ENCODE measurements at places on chromosomes 13 and 19.

GRCh38 chr19:1047696-1048147 is 7.8 kb downstream of the ABCA7 start:
- DNase-seq, result no peak

- DNase-seq, result no peak
These were observed 116.2 kb upstream of the FNDC3A start for GRCh38 chr13:48859272-48860105.

GRCh38 chr13:61777271-61777670 is 361.6 kb upstream of the PCDH20 start:
- DNase-seq, result peak; percentile 21

- DNase-seq, result no peak
These were observed 1.0 kb upstream of the BCAM start for GRCh38 chr19:44807652-44808462.

DNA sequence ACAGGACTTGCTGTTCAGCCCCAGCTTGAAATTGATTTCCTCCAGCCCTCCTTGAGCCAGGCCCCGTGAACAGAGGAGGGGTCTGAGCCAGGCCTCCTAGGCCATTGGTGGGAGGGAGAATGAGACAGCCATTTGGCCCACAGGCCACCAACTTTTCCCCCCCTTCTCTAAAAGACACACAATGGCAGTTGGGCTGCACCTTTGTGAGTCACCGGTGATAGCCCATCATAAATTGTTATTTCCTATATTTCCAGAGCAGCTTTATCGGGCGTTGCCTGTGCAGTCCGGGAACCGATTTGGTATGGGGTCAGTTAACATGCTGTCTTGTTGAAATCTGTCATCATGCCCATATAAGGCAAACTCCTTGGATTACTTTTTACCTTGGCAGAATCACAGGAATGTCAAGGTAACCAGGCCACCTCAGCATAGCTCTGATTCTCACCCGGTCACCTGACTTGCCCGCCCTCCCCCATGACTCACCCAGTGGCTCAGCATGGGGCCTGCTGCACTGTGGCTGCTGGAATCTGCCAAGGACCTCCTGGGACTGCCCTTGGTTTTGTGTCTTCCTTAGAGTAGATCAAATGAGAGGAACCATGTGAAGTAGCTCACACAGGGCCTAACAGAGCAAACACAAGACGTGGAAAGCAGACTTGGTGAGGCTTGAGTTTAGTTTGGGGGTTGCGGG is 36.1 kb downstream of the ACTN4 start:
- DNase-seq, result no peak

GRCh38 chr13:71090990-71091389 is 776.0 kb downstream of the DACH1 start:
- DNase-seq, result no peak

GRCh38 chr19:646779-647565 is 7.3 kb downstream of the FGF22 start:
- DNase-seq, result no peak

- DNase-seq, result peak; percentile 25
These were observed 16.8 kb downstream of the MBD3L2B start for GRCh38 chr19:7004313-7004931.

- DNase-seq, result no peak
These were observed 65.2 kb downstream of the RAP2A start for GRCh38 chr13:97499181-97499580.

DNA sequence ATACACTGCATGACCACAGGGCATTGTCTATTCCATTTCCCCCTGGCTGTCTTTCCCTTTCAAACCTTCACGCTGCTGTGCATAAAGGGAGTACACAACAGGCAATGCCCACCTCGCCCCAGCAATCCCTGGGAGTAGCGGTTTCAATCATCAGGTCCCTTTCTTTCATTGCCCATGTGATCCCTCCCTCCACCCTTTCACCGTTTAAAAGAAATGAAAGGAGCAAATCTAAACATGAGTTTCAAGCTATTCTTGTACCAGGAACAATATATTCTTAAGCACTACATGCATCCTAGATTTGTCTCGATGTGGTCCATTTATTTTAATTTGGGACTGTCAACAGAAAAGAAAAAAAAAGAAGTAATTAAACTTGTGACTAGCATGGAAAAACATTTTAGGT is 123.4 kb upstream of the ARGLU1 start:
- no peak for DNase-seq

DNA sequence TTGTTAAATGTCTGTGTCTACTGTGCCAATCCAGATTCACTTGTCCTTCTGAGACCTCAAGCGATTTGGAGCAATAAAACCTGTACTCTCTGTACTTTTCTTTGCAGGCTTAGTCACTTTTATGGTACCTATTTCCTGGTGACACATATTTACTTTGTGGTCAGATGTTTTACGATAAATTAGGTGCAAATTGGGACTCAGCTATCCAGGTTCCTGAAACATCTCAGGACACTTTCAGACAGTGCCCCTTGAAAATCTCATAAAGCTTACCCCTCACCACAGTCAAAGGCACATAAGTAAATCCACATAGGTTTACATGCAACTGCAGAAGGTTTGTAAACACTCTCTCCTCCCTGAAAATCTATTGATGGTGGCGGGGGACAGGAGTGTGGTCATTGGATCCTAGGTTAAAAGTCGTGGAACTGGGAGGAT is 438.8 kb downstream of the EFNB2 start:
- no peak for DNase-seq

DNA sequence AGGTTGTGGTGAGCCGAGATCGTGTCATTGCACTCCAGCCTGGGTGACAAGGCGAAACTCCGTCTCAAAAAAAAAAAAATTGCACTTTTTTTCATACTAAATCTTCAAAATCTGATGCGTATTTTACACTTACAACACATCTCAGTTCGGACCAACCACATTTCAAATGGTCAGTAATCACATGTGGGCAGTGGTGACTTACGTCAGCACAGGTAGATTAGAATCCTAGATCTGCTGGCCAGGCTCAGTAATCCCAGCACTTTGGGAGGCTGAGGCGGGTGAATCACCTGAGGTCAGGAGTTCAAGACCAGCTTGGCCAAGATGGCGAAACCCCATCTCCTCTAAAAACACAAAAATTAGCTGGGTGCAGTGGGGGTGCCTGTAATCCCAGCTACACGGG is 1.6 kb upstream of the FARSA start:
- DNase-seq, result no peak

- peak; percentile 76 for DNase-seq
These were observed 9.4 kb downstream of the PCDH20 start for GRCh38 chr13:61406275-61406674.

DNA sequence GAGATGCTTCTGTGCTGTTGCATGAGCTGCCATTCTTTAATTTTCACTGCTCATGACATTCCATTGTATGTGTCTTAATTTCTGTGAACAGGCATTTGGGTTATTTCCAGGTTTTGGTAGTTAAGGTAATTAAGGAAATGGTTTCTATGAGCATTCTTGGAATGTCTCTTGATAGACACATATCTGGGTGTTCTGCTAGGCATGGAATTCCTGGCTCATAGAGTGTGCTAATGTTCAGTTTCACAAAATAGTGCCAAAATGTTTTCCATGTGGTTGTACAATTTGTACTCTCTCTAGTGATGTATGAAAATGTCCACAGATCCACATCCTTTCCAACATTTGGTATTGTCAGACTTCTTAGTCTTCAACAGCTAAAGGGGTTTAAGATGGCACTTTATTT is 680.9 kb upstream of the SGCG start:
- no peak for DNase-seq

DNA sequence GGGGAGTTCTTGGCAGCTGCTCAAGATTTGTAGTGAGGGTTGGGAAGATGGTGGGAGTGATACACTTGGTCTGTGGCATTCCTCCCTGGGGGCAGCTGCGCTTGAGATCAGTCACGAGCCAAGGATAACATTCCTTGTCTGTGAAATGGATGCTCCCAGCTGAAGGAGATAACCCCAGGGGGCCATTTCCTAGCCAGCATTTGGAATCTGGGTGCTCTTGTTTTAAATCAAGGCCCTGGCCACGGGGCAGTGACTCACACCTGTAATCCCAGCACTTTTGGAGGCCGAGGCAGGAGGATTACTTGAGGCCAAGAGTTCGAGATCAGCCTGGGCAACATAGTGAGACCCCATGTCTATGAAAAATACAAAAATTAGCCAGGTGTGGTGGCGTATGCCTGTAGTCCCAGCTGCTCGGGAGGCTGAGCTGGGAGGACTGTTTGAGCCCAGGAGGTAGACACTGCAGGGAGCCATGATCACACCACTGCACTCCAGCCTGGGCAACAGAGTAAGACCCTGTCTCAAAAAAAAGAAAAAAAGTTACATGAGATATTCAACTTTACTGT is 4.6 kb downstream of the PKN1 start:
- no peak for DNase-seq

DNA sequence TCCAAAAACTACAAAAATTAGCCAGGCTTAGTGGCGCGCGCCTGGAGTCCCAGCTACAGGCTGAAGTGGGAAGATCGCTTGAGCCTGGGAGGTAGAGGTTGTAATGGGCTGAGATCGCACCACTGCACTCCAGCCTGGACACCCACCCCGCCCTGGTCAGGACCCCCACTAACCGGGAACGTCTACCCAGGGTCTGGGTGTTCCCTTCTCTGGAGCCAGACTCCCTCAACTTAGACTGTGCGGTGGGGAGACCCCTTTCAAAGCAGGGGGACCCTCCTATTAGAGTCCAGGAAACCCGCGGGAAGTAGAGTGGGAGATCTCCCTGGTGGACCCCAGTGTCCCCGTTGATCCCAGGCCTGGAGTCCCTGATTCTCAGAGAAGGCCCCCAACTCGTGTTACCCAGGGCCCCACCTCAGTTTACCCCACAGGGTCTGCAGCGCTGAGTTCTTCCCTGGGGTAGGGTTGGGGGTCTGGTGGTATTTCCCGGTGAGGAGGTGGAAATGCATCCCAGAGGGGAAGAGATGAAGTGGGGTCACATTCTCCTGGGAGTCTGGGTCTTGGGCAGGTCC is 6.1 kb upstream of the ARRDC2 start:
- DNase-seq, result no peak

DNA sequence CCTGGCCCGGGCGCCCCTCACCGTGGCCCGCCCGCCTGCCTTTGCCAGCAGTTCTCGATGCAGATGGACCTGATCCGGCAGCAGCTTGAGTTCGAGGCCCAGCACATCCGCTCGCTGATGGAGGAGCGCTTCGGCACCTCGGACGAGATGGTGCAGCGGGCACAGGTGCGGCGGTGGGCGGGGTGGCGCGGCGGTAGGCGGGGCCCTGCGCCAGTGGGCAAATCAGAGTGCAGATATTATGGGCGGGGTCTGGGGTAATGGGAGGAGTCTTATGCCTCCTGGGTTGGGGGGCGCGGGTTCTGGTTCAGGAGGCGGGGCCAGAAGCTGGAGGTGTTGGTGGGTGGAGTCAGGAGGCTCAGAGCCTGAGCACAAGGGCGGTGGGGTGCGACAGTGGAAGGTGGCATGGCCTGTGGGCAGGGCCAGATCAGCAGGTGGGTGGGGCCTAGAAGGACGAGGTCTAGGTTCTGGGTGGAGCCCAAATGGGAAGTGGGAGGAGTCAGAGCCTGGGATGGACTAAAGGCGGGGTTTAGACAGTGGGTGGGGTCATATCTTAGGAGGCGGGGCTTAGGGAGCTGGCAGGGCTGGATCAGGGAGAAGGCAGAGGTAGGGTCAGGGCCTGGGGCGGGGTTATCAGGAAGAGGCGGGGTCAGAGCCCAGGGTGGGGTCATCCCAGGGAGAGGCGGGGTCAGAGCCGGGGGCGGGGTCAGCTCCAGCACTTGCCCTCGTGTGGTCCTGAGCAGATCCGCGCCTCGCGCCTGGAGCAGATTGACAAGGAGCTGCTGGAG is 5.6 kb downstream of the APC2 start:
- no peak for DNase-seq

DNA sequence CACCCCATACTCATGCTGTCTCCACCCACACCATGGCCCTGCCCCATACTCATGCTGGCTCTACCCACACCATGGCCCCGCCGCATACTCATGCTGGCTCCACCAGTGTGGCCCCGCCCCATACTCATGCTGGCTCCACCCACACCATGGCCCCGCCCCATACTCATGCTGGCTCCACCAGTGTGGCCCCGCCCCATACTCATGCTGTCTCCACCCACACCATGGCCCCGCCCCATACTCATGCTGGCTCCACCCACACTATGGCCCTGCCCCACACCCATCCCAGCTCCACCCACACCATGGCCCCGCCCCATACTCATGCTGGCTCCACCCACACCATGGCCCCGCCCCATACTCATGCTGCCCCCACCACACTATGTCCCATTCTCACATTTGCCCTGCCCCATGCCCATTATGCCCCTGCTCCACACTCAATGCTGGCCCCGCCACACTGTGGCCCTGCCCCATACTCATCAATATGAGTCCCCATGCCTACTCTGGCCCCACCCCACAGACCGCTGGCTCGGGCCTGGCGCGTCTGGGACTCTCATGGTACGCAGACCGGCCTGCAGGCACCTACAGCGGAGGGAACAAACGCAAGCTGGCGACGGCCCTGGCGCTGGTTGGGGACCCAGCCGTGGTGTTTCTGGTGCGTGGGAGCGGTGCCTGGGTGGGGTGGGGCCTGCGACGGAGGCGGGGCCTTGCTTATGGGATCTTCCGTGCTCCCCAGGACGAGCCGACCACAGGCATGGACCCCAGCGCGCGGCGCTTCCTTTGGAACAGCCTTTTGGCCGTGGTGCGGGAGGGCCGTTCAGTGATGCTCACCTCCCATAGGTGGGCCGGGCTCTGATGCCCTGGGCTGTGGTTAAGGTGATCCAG is 3.7 kb upstream of the ARHGAP45 start:
- no peak for DNase-seq

DNA sequence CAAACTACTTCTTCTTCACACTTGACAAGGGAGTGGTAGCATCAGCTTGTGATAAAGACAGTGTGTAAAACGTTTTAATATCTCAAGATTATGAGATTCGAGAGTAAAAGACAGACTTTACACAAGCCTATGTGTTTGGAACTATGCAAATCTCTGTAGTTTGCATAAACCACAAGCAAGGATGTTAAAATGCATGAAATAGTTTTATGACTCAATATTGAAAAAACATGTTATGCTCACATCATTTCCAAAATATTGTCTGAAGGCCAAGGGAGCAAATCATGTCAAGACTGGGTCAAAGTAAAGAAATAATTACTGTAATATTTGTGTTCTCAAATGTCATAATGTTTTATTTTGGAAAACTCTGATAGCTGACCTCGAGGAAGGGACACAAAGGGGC is 316.8 kb upstream of the KLF12 start:
- DNase-seq, result no peak

GRCh38 chr19:11405846-11406643 is 13.1 kb downstream of the RGL3 start:
- no peak for DNase-seq
